ENCODE measurements at places on chromosomes 11 and 22.

GRCh38 chr22:38870312-38870741 lies 1.7 kb downstream of the CBX6 start:
- no peak for DNase-seq

DNA sequence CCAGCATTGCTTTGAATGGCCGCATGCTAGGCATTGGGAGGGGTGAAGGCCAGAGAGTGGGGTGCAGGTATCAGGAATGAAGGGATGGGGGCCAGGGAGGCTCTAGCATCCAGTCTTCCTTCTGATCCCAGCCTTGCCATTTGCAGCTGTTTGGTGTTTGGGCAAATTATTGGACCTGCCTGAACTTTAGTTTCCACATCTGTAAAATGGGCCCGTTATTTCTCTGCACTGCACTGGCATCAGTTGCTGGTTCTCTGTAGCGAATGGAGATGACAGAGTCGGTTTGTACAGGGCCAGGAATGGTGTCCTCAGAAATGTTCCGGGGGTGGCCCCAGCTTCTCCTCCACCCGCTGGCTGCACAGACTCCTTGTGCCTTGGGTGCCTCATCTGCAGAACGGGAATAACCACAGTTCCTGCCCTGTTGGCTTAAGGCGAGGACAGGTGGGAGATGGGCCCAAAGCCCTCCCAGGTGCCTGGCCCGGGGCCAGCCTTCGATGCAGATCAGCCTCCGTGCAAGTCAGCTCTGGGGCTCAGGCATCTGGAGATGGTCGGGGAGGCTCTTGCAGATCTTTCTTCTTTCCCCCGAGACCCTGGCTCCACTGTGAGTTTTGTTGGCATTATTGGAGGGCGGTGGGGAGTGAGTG lies 51.4 kb upstream of the SMIM38 start:
- DNase-seq, result no peak

DNA sequence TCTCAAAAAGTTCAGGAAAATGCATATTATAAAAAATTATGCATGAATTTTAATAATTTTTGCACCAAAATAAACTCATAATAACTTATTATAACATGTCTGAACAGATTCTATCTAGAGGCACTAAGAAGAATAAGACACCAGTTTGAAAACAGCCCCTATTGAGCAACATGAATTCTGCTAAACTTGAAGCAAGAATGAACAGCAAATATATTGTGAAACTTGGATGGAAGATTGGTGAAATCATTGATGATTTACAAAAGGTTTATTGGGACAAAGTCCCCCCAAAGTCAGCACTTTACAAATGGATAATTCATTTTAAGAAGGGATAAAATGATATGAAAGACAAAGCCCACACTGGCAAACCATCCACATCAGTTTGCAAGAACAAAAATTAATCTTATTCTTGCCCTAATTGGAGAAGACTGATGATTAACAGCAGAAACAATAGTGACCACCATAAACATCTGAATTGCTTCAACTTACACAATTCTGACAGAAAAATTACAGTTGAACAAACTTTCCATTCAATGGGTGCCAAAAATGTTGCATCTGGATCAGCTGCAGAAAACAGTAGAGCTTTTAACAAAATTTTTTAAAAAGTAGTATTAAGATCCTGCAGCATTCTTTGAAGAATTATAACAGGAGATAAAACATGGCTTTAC lies 257.5 kb upstream of the FAT3 start:
- no peak for DNase-seq

DNA sequence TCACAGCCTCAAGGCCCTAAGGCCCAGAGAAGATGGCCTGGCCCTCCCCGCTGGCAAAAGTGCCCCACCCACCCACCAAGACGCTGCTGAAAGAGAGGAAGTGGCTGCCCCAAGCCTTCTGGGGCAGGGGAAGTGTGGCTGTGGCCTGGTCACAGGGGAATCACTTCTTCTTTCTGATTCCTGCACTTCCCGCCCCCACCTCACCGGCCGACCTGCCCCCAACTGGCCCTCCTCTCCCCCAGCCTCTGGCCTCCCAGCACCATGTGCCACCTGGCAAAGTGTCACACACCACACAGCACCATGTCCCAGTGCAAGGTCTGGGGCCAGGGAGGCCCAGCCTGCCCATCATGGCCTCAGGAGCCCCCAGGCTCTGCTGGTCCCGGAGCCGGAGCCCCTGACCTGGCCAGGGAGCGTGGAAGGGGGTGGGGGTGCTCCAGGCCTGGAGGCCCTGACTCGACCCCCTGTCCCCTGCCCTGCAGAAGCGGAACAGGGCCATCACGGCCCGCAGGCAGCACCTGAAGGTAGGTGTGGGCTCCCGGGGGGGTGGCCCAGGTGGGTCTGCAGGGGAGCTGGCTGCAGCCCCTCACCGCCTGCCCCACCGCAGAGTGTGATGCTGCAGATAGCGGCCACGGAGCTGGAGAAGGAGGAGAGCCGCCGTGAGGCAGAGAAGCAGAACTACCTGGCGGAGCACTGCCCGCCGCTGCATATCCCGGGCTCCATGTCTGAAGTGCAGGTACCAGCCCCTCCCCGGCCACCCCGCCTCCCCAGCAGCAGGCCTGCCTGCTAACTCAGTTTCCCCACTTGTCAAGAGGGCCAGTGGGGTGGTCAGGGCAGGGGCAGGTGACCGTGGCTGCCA lies 1.4 kb downstream of the TNNI2 start:
- no peak for DNase-seq

GRCh38 chr22:50498322-50498890 lies 9.1 kb downstream of the LMF2 start:
- no peak for DNase-seq

DNA sequence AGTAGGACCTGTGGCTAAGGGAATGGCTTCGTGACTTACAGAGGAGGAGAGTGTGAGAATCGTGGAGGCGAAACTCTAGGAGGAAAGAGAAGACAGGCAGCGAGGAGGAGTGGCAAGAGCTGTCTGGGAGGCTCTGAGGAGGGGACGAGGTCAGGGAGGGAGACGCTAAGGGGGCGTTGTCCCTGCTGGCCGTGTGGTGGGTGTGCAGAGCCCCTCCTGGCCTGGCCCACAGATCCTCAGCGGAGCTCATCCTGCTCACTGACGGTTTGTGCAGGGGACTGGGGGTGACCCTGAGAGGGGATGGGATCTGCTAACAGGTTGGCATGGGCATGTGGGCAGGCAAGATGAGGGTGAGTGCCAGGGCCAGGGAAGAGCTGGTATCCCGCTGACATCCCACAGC lies 56.5 kb upstream of the PRR5 start:
- no peak for DNase-seq

GRCh38 chr22:35681454-35682052 lies 33.3 kb downstream of the APOL6 start:
- no peak for DNase-seq

GRCh38 chr22:46053563-46054090 lies 76.7 kb upstream of the WNT7B start:
- no peak for DNase-seq

- DNase-seq, result no peak
These were observed 6.8 kb downstream of the BID start for GRCh38 chr22:17767233-17768065.

GRCh38 chr11:86066657-86067008 lies 2.3 kb downstream of the PICALM start:
- no peak for DNase-seq

- no peak for DNase-seq
These were observed 10.1 kb upstream of the OR4A15 start for GRCh38 chr11:55357560-55358184.

GRCh38 chr22:46036558-46037408 lies 59.8 kb upstream of the WNT7B start:
- no peak for DNase-seq

- DNase-seq, result no peak
These were observed 66.1 kb downstream of the SCN3B start for GRCh38 chr11:123588117-123588863.

GRCh38 chr22:32882774-32883530 lies 81.4 kb downstream of the TIMP3 start:
- DNase-seq, result no peak

DNA sequence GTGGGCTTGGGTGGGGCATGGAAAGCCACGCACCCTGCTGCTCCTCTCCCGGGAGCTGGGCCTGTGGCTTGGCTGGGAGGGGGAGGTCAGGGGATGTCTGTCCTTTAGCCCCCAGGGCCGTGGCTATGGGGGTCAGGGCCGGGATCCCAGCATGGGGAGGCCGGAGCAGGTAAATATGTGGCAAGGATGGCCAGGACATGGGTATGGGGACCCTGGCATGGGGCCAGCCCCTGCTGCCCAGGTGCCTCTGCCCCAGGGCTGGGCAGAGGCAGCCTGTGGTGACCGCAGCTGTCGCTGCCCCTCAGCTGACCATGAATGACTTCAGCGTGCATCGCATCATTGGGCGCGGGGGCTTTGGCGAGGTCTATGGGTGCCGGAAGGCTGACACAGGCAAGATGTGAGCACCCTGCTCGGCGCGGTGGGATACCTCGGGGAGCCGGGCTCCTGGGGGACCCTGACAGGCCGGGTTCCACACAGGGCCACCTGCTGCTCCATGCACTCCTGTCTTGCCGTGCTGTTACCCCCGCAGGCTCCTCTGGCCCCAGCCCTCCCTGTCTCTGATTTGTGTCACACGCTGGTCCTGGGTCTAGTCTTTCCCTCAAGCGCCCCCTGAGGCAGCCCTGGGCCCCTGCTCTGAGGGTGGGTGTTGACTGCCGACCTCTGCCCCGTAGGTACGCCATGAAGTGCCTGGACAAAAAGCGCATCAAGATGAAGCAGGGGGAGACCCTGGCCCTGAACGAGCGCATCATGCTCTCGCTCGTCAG lies 8.1 kb upstream of the ANKRD13D start:
- no peak for DNase-seq

DNA sequence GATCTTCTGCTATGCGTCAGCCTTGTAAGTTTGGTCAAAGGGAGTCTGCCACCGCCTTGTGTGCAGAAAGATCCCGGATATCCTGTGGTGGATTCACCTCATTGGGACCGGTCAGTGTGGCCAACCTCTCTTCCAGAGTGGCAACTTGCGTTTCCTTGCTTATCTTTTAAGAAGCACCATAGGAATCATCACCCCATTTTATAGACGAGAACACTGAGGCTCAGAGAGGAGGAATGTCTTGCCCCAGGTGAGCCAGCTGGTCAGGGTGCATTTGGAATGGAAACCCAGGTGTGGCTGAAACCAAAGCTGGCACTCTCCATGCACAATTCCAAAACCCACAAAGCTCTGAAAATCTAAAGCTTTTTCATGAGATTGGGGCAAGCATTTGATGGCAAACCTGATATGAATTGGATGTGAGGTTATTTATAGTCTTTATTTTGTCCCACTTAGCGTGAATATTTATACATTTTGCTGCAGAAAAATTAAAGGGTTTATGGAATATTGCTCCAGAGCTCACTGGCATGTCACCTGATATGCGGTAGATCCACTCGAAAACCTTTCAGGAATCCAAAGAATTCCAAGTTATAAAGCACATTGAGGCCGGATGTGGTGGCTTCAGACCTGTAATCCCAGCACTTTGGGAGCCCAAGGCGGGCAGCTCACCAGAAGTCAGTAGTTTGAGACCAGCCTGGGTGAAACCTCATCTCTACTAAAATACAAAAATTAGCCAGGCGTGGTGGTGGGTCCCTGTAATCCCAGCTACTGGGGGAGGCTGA lies 12.1 kb upstream of the EIF3D start:
- DNase-seq, result no peak

DNA sequence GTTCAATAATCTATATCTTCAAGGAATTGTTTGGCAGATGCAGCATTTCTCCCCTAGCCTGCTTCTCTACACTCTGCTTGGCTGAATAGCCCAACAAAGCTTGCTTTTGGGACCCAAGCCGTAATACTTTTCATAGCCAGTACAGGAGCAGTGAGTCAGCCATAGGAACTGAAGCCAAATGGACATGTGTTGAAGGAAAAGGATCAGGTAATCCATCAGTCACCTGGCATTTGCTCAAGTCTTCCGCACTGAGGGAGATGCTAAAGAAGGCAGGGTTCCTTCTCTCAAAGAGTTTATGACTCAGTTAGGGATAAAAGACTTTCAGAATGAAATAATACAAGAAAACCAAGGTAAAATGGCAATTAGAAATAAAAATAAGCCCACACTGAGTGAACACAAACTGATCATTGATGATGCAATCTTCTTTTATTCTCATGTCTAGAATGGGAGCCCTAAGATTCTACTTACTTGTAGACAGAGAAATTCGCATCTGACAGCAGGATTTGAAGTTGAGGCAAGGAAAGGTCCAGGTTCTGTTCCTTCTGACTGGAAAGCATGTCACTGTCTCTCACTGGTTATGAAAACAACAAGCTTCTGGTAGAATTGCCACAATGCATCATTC lies 13.2 kb downstream of the C11orf87 start:
- DNase-seq, result no peak

DNA sequence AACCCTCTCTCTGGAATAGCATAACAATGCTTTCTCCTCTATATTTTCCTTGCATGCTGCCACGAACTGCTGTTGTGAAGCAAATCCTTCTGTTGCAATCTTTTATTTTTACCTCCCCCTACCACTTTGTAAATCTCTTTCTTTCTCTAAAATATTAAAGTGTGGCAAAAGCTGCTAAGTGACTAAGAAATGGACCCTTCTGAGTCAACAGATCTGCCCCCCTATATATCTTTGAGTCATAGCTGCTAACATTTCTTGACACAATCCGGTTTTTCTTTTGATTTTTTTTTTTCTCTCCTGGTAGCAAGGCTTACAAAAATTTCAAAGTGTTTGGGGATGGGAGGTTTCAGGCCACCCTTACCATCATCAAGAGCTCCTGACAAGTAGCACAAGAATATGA lies 39.0 kb upstream of the KIRREL3 start:
- no peak for DNase-seq

DNA sequence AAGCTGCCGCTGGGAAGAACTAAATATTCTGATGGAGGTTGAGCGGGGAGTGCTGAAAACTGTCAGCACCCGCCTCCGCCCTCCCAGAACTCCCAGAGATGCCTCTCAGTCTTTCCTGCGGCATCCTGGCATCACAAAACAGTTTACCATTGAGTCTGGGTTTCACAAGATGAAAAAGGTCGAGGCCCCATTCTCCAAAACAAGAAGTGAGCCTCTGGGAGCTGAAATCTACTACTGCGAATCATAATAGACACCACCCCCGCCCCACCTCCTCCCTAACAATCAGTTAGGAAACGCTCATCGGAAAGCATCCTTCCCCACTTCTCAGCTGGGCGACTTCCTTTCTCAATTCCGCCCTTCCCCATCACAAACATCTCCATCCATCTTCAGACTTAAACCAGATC lies 1.0 kb downstream of the SUN2 start:
- DNase-seq, result no peak

GRCh38 chr22:29617922-29618629 lies 14.6 kb downstream of the NF2 start:
- DNase-seq, result no peak

All from cortex of kidney (tissue), 1 donor.